ENCODE measurements at places on chromosomes 7 and 10.

GRCh38 chr10:62830679-62831078 is 14.5 kb upstream of the EGR2 start:
- no peak for DNase-seq

DNA sequence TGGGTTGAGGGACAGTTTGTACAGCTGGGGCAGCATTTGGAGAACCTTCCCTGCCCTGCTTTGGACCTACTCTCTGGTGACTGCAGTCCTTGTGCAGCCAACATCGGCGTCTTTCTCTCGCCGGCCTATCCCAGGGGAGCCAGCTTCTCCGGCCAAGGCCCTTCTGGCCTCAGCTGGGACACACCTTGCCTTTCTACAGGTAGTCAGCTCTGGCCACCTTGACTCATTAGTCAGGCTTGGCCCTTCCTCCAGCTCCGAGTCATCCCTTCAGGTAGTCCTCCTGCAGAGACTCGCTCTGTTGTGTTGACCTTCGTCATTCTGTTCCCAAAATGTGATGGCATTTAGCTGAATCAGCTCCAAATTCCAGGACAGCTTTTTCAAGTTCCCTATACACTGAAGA is 145.0 kb upstream of the CHST15 start:
- no peak for DNase-seq

DNA sequence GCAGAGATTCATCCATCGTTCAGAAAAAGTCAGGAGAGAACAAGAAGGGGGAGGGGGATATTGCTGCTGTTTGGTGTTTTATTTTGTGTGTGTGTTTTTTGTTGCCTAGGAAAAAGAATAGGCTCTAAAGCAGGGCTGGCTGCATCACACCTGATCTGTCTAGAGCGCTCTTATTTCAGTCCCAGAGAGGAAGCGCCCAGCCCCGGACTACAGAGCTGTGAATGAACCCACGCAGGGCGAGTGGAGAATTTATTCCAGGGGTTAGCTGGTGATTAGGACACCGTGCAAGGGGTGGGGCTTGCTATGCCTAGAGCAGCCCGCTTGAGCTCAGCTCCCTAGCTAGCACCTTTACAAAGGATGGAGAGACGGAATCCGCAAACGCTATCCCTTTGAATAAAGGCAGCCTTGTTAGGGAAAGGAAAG is 621 bp upstream of the FAM13C start:
- peak; percentile 91 for DNase-seq

DNA sequence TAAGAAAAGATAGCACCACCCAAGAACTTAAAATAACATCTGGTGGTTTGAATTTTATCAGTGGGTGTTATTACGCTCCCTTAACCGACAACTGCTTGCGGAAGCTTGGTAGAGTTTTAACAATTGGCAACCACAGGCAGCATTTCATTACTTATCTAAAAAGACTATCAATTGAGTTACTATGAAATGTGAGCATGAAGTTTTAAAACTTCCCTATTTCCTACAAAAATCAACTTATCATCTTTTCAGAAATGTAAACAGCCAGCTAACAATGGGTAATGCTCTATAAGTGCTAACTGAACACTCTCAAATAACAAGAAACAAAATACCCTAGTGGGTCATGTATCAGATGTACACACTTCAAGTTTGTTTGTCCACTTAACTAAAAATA is 68.8 kb downstream of the OSBPL3 start:
- DNase-seq: no peak

DNA sequence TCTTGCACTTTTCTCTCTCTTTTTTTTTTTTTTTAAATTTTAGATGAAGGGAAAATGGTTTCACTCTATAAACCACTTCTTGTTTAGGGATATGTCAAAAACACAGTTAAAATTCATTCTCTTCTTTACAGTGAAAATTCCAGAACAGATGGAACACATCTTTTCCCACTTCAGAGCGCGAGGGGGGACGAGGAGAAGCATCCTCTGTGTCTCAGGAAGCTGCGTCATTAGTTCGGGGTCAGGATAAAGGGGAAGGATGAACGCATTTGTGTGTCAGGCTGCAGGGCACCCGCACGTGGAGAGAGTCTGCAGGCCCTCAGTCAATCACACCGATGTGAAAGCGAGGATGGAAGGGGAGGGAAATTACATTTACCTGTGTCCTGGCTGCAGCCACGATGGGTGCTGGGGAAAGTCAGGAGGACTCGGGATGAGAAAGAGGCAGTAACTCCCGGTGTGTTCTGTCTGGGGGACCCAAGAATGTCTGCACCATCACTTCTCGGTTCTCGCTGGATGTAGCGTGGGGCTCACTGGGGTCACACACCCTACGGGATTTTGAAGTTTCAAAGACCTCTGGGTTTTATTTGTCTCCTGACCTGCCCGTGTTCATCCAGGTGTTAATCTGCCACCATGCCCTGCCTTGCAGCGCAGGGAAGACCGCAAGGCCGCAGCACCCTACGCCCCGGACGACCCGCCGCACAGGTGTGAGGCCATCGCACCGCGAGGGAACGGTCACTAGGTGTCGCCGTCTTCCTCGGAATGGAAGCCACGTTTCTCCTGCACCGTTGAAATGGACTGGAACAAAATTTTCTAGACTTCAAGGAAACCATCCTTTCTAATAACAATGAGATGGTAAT is 66.7 kb upstream of the PITRM1 start:
- DNase-seq: peak; percentile 65

DNA sequence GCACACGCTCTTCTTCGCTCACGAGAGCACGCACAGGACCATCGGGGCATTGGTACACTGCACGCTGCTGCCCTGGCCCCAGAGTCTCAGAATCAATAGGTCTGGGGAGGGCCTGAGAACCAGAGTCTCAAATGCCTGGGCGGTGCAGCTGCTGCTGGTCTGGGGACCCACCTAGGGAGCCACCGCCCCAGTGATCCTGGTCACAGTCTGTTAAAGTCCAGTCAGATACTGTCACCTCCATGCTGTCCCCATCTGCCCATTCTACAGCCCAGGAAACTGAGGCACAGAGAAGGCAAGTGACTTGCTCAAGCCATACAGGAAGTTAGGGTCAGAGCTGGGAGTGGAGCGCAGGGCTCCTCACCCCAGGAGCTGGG is 38.0 kb downstream of the ZCCHC24 start:
- DNase-seq: no peak

- peak; percentile 59 for DNase-seq
Measured at GRCh38 chr7:50304911-50305582, 531 bp downstream of the IKZF1 start.

- DNase-seq: no peak
Measured at GRCh38 chr7:80827239-80827633, 91.6 kb downstream of the SEMA3C start.

GRCh38 chr7:93563584-93563983 is 10.9 kb downstream of the CALCR start:
- no peak for DNase-seq

DNA sequence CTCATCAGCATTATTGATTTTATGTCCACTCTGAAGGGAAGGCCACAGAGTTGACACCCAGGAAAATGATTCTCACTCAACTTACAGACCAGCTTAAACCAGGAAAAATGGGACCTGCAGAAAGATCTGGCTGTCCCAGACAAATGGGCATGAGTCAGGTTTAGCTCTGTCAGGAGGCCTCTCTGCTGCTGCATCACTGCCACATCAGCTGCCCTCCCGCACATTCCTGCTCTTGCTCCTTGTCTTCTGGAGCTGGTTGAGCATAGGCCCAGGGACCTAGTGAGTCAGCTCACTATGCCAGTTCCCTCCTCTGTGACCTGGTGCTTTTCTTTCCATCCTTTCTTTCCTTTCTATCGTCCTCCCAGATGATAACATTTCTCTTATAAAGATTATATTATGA is 18.8 kb upstream of the SMNDC1 start:
- no peak for DNase-seq

DNA sequence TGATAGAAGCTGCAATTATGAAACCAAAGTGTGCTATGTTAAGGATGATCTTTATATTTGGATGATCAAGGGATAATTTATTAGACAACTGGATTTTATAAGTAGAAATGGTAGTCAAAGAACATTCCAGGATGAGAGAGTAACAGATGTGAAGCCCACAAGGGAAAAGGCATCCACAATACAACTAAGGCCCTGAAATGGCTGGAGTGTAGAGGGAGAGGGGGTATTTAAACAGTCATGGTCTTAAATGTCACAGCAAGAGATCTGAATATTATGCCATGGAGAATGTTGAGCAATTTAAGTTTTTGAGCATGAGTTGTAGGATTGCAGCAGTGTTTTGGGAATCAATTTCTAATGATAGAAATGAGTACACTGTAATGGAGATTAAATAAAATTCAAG is 282.3 kb upstream of the DKK1 start:
- no peak for DNase-seq

- DNase-seq: no peak
Measured at GRCh38 chr10:129126982-129127381, 340.1 kb upstream of the MGMT start.

DNA sequence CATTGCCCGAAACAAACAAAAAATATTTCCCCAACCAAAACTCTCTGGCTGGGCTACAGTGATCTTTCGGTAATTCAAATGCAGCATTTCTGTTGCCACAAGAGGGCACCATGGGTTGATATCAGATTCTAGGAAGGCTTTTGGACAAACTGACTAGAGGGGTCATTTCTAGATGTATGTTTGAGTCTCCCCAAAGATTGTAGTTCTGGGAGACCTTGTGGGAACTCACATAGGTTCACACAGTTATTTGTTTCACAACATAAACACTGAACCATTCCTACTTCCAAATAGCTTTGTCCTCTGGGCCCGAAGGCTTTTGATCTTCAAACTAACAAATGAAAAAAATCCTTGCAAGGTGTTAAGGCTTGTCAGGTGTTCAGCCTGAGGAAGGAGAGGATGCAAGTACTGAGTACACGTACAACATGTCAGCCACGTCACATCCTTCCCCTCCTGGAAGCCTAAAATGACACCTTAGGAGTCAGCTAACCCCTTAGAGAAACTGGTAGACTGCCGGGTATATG is 37.0 kb upstream of the IL15RA start:
- DNase-seq: peak; percentile 67

DNA sequence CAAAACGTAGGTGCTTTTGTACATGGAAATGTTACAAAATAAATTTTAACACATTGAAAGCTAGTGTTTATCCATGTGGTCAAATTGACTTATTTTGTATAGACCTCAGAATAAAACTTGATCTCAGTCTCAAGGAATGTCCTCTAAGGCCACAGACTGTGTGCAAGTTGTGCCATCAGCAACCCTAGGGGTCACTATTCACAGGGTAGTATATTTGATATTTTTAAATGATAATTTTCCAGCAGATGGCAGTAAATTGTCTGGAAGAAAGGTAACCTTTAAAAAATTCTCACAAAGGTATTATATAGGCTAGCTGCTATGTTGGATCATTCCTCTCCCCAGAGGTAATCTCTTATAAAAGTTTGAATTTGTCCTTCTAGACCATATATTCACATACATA is 12.9 kb upstream of the SNX10 start:
- no peak for DNase-seq

GRCh38 chr7:106982415-106982814 is 62.1 kb upstream of the PRKAR2B start:
- DNase-seq: peak; percentile 35

- peak; percentile 90 for DNase-seq
Measured at GRCh38 chr7:55018361-55019190, at the start of gene EGFR. Gene EGFR, plus strand, starts transcription at chr7:55019017. Its CDS starts 261 bp downstream, at chr7:55019278.

DNA sequence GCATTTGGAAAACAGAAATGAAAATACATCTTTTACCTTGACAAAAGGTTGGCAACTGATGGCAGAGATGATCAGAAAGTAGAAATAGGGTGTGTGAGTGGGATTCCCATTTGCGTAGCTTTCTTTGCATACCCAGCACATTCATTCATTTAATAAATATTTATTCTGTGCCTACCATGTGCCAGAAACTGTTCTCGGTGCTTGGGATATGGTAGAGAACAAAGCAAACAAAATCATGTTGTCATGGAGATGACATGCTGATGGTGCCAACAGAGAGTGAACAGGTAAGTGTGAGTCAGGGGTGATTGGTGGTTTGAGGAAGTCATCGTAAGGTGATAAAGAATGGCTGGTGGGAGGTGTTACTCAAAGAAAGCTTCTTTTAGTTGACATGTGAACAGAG is 45.4 kb downstream of the CACNB2 start:
- no peak for DNase-seq

- DNase-seq: no peak
Measured at GRCh38 chr10:79022565-79023230, 46.1 kb upstream of the ZMIZ1 start.

DNA sequence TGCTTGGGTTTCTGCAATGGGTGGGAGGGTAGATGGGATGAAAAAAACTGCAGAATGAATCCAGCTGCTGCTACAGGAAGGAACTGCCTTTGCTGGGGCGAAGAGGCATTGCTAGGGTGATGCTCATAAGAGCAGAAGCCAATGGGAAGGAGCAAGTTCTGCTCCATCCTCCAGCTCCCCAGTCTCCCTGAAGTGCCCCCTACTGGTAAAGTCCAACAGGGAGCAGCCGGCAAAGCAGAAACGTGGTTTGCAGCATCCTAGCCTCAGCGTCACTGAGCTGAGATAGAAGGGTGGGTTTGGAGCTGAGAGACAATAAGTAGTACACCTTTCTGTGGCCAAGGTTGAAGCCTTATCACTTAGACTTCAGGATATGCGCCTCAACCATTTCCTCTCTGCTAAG is 220.5 kb downstream of the CCSER2 start:
- no peak for DNase-seq

GRCh38 chr7:140242057-140243031 is 65.6 kb upstream of the KDM7A start:
- no peak for DNase-seq

- no peak for DNase-seq
Measured at GRCh38 chr10:126408953-126409641, 20.8 kb upstream of the ADAM12 start.

DNA sequence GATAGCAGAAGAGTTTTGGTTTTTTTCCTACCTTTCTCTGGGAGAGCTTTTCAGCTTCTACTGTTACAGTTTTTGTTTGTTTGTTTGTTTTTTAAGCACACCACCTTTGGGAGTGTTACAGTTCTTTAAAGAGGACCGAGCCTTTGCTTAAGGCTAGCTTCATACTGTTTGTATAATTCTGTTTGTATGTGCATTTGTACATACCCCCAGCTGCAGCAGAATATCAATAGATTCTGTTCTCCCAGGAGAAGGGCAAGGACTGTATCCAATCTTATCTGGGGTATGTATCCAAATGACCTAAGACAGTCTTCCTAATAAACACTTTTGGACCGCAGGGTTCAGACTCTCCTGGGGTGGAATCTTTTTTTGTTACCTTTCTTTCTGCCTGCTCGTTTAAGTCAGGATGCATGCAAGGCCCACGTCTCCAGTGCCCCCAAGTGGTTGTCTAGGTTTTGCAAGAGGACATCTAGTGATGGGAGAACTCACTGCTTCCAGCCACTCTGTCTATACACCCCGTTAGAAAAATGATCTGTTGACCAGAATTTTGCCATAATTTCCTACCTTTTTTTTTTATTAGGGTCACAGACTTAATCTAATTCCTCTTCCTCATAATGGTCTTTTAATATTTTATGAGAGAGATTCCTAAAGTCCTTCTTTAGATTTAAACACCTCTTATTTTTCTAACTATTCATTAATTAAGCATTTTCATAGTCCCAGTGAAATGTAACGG is 23.9 kb downstream of the NRF1 start:
- DNase-seq: peak; percentile 83

DNA sequence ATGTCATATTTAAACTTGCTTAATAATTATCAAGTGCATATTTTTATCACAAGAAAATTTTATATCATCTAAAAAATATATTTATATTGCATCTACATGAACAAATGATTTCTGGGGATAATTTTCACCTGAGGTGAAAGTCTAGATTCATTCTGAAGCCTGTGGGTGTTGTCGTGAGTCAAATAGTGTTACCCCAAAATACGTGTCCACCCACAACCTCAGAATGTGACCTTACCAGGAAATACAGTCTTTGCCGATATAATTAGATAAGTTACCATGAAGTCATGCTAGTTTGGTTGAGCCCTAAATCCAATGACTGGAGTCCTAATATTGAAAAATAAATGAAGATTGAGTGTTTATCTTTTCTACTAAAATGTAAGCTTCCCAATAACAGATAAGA is 203.0 kb upstream of the MDFIC start:
- no peak for DNase-seq

Data from eye (tissue), 1 donor.